ENCODE measurements at places on chromosomes 4 and X.

DNA sequence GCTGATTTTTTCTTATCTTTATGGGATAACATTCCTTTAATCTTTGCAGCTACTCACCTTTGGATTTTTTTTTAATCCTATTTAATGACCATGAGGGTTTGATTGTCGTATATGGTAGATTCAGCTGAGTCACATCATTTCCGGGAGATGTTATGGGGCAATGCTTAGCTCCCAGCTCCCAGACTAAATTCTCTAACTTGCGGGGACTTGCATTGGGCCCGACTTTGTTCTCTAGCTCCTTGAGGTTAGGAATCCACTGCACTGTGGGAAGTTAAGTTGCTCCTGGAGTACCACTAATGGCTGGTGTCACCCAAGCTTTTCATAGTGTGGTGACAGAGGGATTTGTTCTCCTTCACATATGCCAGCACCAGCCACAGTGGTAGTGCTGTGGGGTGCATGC lies 287.4 kb downstream of the TECRL start:
- no peak for DNase-seq

GRCh38 chr4:48275247-48275646 lies 5.6 kb upstream of the TEC start:
- DNase-seq: no peak

DNA sequence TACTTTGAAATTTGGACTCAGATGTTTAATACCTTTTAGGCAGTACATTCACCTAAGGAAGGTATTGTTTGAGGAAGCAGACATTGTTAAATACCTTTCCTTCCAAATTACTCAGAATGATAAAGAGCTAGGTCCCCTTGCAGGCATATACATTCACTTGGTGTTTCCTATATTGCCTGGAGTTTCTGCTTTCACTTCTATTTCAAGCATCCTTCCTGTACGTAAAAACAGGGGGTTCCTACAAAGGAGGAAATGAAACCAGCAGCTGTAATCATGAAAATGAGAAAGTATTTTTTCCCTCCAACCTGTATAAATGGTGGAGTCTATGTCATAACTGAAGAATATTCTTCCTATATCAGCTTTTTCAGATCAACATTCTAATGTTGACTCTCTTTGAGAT lies 90.4 kb upstream of the RASGEF1B start:
- no peak for DNase-seq

DNA sequence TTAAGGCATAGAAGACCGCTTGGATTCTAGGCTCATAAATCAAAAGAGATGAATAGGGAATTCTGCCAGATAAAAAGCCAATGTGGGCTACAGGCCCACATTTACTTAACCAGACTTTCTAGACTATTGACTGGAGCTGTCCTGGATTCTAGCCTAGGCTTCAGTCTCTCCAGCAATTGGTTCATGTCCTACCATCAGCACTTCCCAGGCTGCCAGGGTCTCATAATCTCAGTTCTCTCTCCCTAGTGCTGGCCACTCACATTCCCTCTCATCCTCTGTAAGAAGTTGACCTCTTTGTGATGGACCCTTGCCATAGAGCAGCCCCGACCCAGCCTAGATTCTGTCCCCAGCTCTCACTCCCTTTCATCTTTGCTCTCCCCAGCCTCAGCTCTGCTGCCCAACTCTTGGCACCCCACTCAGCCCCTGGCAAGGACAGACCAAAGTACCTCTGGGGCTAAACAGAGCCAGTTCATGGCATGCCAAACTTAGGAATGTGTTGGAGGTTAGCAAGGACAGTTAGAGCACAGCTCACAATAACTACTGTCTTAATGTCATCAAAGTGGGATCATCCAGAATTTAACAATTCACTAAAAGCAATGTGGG lies 396.2 kb downstream of the INPP4B start:
- DNase-seq: no peak

GRCh38 chr4:153111426-153112040 lies 92.7 kb upstream of the TRIM2 start:
- no peak for DNase-seq

DNA sequence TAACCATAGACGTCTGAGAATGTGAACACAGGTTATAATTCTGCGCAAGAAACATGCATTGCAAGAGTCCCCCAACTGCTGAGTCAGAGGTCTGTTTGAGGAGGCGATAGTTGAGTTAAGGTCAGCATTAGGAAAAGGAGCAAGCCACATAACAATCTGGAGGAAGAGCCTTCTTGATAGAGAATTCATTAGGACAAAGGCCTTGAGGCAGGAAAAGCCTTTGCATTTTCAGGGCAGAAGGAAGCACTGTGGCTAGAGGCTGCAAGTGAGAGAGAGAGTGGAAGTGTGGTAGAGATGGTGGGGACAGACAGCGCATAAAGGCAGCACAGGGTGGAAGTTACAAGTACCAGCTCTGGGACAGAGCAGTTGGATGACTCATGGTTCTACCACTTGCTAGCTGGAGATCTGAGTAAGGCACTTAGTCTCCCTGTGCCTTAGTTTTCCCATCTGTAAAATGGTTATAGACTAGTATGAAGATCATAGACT lies 125.8 kb upstream of the LNX1 start:
- no peak for DNase-seq

DNA sequence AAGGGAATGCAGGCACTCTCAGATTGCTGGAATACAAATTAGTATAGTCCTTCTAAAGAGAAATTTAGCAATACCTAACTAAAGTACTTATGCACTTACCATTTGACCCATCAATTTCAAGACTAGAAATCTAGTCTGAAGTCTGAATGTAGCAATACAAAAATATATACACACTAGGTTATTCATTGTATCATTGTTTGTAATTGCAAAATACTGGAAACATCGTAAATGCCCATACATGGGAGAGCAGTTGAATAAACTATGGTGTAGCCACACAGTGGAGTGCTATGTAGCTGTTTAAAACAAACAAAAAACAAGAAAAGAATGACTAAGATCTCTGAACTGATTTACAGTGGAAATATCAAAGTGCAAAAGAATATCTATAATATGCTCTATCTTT lies 346.4 kb downstream of the ZNF674 start:
- DNase-seq: no peak

GRCh38 chrX:96002431-96002830 lies 682.2 kb upstream of the DIAPH2 start:
- no peak for DNase-seq

- peak; percentile 77 for DNase-seq
Measured at GRCh38 chr4:184355111-184355604, 119.2 kb downstream of the IRF2 start.

GRCh38 chr4:40317916-40318658 lies 17.0 kb upstream of the CHRNA9 start:
- no peak for DNase-seq

- DNase-seq: no peak
Measured at GRCh38 chr4:72484981-72485380, 84.0 kb downstream of the ADAMTS3 start.

DNA sequence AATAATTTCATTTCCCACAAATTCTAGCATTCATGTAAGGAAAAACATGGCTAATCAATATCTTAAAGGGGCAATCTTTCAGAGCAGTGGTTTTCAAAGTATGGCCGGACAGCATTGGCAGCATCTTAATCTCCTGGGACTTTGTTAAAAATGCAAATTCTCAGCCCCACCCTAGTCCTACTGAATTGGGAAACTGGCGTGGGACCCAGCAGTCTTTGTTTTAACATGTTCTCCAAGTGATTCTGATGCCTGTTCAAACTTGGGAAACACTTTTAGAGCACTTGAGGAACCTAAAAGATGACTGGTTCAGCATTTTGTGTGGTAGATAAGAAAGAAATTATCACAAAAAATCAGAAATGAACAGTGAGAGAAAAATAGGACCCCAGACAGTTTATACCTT lies 65.7 kb downstream of the ZFX start:
- DNase-seq: no peak

GRCh38 chrX:1165535-1166196 lies 46.8 kb downstream of the CRLF2 start:
- DNase-seq: peak; percentile 70

- DNase-seq: no peak
Measured at GRCh38 chr4:155769090-155769489, 10.3 kb downstream of the GUCY1B1 start.

DNA sequence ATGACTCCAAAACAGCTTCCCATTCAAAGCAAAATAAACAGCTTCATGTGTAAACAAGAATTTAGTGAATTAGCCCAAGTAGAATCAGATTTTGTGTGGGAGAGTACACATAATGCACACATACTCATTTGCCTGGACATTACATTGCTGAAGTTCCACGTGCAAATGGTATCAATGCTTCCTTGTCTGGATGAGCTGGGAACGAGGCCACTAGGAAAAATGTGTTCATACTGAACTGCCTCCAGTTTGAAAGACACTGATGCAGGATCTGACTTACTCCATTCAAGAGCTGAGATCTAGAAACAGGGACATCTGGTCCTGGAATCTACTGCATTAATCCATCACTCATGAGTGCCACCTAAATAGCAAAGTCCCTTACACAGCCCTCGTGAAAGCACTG lies 228.0 kb downstream of the APBB2 start:
- DNase-seq: no peak

DNA sequence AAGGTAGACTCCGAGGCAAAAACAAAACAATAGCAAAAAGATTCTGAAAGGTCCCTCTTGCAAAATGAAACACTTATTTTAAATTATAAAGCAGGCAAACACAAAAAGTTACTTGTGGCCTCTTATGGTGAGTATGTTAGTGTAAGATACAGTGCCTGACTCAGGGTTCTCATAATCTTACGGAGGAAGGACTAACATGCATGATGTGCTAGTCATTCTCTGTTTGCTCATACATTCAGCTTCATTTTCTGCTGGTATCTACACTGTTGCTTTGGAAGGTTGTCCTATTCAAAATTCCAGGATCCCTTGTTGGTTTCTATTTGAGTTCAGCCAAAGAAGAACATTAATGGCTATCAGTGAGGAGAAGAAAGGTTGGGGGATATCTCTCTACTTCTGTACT lies 249.1 kb upstream of the FAM47A start:
- no peak for DNase-seq

- DNase-seq: no peak
Measured at GRCh38 chrX:114166601-114167000, 417.3 kb upstream of the HTR2C start.

- no peak for DNase-seq
Measured at GRCh38 chr4:129246910-129247461, 151.0 kb downstream of the C4orf33 start.

DNA sequence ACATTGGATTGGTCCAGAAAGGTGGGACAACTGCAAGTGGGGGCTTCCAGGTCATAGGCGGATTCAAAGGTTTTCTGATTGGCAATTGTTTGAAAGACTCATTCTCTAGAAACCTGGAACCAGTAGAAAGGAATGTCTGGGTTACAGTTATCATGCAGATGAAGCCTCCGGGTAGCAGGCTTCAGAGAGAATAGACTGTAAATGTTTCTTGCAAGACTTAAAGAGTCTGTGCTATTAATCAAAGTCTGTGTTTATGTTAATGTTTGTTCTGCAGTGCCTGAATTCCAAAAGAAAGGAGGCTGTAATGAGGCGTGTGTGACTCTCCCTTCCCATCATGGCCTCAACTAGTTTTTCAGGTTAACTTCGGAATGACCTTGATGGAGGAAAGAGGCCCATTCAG lies 43.9 kb upstream of the GC start:
- DNase-seq: no peak

GRCh38 chr4:85777908-85778631 lies 303.1 kb downstream of the ARHGAP24 start:
- no peak for DNase-seq

DNA sequence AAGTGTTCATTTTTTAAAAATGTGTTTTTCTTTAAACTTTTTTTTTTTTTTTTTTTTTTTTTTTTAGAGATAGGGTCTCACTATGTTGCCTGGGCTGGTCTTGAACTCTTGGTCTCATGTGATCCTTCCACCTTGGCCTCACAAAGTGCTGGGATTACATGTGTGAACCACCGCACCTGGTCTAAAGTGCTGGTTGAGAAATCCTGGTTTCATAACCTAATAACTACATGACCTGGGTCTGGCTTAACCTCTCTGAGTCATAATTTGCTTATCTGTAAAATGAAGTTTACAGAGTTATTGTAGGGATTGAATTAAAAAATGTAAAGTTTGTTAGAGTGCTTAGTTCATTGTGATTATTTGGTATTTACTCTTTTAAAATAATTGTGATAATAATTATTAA lies 5.2 kb downstream of the HSD17B13 start:
- no peak for DNase-seq

GRCh38 chrX:26649534-26649933 lies 433.6 kb downstream of the MAGEB5 start:
- no peak for DNase-seq

- DNase-seq: no peak
Measured at GRCh38 chrX:1442016-1442665, 10.6 kb downstream of the ASMTL start.

DNA sequence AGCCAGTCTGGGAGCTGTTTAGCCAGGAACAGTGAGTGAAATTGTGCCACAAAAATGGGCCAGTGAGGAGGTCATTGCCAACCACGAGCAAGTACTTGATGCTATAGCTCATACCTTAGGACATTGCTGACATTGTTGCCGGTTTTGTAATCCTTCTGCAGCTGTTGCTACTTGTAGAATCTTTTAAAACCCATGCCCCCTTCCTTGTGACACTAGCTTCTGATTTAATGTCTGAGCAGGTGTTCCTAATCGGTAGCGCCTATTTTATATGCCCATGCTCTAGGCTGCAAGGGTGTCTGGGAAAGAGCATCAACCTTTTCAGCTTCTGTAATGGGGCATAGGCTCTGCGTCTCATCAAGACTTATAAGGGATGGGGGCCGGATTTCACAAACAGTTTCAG lies 2.6 kb downstream of the POLA1 start:
- DNase-seq: no peak

GRCh38 chrX:96721354-96721753 lies 36.7 kb downstream of the DIAPH2 start:
- DNase-seq: no peak

DNA sequence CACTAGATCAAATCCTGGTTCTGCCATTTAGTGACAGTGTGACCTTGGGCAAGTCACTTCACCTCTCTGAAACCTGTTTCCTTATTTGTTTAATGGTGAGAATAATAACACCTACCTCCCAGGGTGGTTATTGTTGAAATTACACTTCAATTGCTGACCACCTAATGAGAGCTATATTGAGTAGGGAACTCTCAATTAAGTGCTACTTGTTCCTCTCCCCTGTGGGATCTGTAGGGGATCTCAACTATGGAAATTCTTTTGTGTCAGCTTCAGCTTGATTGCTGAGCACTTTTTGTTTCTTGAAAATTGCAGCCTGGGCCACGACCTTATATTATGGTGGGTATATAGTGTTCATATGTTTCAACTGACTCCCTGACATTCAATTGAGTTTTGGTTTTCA lies 102.1 kb downstream of the SHROOM4 start:
- no peak for DNase-seq

DNA sequence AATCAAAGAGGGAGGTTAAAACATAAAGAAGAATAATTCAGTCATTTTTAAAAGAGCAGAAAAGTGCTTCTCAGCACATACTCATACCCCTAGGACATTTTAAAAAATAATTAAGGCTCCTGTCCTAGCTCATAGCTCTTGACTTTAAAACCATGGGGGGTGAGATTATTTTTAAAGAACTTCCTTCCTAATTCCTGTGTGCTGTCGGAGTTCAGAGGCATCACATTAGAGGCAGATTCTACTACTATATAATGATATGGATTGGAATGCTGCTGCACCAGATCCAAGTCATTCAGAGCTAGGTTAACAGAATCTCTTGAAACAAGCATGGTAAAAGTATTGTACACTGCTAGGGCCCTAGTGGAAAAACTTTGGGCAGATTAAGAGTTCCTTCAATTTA lies 456.5 kb upstream of the ADGRL3 start:
- DNase-seq: no peak
